Mucosa of gallbladder (tissue), 1 donor: ENCODE measurements at places on chromosomes 3 and 15. TPM values are rescaled to one million over a fixed set of nuclear protein-coding genes. Genes with fewer than 3 reads are reported as not detected.

PTPN23 gene
- total RNA-seq: 58.2 TPM

SLC51B gene
- total RNA-seq: 0.37 TPM

CLDN11 gene
- 36.7 TPM for total RNA-seq

COMMD2 gene
- total RNA-seq: 27.5 TPM

CEMIP gene
- 1.6 TPM for total RNA-seq

CNTN3 gene
- total RNA-seq: 10.8 TPM

CCR9 gene
- 0.23 TPM for total RNA-seq

LACTB gene
- total RNA-seq: 20.7 TPM

ZCWPW2 gene
- total RNA-seq: 1.4 TPM

CCDC51 gene
- total RNA-seq: 10.1 TPM

ACTC1 gene
- total RNA-seq: 40.5 TPM

HACD3 gene
- 80.5 TPM for total RNA-seq

GRCh38 chr3:75260-75659, 121.3 kb upstream of the CHL1 start:
- DNase-seq: no peak

DNA sequence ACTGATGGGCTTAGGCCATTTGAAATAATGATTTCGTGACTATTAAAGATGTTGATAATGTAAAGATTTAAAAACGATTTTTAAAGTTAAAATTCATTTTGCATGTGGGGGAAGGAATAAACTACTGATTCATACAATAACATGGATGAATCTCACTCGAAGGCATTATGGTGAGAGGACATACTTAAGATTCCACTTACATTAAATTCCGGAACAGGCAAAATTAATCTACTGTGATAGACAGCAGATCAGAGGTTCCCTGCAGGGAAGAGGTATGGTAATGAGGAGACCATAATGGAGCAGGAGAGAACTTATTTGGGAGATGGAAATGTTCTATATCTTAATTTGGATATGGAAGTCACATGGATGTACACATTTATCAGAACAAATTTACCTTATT, 28.4 kb upstream of the RAB6B start:
- DNase-seq: no peak

- no peak for DNase-seq
Measured at GRCh38 chr15:78394026-78394425, 44.0 kb upstream of the IREB2 start.

DNA sequence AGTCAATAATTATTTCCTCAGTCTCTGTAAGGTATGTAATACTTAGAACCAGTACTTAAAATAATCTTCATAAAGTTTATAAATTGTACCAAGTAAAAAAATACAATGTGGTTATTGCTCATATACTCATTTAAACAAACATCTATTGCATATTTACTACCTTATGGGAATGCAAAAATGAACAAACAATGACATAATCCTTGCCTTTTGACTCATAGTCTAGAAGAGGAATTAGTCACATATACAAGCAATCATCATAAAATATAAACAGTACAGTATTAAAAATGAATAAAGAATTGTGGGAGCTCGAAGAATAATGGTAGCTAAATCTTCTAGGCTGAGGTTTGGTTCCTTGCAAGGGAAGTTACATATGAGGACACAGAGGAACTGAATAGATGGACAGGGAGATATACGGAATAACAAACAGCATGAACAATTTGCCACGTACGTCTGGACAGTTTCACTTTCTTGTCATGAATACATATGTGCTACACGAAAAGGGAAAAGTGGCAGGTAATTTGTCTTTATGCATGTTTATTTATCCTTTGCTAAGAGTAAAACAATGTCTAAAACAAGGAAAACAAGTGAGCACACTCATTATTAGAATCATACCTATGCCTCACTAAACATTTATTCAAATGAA, 17.2 kb downstream of the IMPG2 start:
- DNase-seq: no peak

DNA sequence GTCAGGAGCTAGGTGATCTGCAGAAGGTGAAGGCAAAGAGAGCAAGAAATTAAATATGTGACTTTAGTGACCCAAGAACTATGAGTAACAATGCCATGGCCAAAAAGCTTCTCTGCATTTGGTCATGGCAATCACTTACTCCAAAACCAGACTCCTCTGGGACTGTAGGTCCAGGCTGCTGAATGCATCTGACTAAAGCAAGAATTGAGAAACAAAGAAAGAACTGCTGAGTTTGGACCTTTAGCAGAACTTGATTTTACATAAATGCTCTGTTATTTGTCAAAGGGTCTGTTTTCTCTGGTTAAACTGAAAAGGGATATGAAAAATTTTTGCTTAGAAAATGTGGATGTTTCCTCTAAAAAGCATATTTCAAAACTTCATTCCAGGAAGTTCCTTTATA, 1102.2 kb downstream of the IGSF11 start:
- DNase-seq: no peak

- DNase-seq: no peak
Measured at GRCh38 chr3:195693428-195694216, 27.2 kb upstream of the MUC20 start.

GRCh38 chr3:192373032-192373431, 354.3 kb downstream of the FGF12 start:
- DNase-seq: no peak

- no peak for DNase-seq
Measured at GRCh38 chr15:71666763-71667620, 143.4 kb upstream of the NR2E3 start.

GRCh38 chr3:120364821-120365220, 15.7 kb upstream of the LRRC58 start:
- no peak for DNase-seq

DNA sequence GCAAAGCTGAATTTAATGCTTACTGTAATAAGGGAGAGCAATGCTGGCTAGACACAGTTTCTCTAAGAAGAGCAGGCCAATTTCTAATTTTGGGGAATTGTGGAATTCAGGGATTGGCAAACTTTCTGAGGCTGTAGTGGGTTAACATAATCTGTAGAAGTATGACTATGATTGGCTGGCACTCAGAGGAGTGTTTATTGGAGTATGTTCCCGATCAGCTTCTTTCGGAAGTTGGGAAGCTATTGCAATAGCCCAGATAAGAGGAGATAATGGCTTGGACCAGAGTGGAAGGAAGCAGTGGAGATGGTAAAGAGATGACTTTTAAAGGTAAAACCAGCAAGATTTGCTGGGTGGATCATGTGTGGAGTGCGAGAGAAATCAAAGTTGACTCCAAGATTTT, 19.4 kb downstream of the TMOD3 start:
- no peak for DNase-seq

DNA sequence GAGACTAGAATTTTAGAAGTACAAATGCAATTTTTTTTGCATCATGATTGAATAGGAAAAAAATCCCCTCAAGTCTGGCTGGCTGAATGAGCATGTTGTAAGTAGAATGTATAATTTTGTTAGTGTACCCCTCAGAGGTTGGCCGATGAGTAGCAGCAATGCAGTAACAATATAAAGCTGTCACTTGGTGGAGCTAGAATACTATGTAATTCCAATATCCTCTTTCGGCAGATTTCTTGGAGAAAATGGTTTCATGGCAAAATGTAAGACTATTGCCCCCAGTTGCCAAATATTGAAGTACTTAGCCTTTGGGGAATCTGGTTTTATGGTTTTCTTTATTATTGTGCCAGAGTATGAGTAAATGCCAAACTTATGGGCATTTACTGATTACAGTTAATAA, 39.8 kb upstream of the SGO1 start:
- no peak for DNase-seq

DNA sequence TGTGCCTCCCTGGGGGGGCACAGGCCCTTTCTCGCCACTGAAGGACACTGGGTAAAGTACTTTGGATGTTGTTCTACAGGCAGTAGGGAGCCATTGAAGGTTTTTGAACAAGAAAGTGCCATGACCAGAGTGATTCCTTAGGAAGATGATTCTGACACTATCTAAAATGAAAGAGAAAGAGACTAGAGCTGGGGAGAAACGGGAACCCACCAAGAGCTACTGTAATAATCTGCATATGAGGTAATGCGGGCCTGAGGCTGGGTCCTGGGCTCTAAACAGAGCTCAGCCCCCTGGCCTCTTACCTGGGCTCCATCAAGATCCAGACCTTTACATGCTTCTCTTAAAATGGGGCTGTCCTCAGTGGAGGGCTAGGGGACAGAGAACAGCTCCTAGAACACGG, 24.9 kb downstream of the GRK7 start:
- no peak for DNase-seq

- DNase-seq: no peak
Measured at GRCh38 chr3:169871129-169871886, 1.6 kb upstream of the LRRC31 start.

- no peak for DNase-seq
Measured at GRCh38 chr3:56525291-56525690, 31.7 kb upstream of the CCDC66 start.

DNA sequence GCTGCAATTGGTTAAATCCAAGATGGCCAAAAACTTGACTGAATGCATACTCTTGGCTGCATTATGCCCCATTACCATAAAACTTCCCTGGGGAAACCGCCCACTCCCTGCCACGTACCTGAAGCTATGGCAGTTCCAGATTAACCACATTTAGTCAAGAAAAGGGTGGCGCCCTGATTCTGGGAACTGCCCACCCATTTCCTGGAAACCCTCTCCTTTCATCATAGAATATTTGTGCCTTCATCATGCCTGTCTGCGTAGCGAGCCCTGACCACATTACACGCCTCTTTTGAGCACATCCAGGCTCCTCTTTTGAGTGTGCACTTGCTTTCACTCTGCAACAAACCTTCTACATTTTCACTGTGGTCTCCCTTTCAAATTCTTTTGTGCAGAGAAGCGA, 5.2 kb downstream of the LINS1 start:
- DNase-seq: peak; percentile 12

DNA sequence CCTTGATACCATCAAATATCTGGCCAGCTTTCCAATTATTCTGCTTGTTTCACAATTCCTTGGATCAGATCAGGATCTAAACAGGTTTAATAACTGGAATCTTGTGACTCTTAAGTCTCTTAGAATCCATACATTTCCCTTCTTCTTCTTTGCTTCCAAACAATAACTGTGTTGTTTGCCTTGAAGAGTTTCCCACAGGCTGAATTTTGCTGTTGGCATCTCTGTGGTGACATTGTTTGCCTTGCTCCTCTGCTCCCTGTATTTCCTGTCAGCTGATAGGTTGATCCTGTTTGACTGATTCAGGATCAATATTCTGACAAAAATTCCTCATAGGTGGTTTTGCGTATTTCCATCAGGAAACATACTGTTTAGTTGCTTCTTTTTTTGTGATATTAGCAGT, 248.4 kb upstream of the LMCD1 start:
- no peak for DNase-seq

GRCh38 chr3:141812084-141812483, 48.9 kb downstream of the GRK7 start:
- no peak for DNase-seq

DNA sequence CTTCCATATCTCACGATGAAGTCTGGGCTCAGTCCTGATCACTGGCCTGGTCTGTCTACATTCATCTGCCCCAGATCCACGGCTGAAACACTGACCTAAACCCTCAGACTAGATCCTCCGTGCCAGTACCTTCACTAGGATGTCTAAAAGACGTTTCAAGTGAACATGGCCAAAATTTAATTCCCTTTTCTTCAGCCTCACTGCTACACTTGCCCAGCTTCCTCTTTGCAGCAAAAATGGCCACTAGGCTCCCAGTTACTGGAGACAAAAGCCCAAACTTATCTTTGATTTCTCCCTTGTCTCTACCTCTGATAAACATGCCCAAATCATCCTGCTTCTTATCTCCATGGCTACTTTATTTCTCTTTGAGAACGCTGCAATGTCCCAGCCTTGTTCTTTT, 1.7 kb downstream of the RASSF1 start:
- DNase-seq: no peak

DNA sequence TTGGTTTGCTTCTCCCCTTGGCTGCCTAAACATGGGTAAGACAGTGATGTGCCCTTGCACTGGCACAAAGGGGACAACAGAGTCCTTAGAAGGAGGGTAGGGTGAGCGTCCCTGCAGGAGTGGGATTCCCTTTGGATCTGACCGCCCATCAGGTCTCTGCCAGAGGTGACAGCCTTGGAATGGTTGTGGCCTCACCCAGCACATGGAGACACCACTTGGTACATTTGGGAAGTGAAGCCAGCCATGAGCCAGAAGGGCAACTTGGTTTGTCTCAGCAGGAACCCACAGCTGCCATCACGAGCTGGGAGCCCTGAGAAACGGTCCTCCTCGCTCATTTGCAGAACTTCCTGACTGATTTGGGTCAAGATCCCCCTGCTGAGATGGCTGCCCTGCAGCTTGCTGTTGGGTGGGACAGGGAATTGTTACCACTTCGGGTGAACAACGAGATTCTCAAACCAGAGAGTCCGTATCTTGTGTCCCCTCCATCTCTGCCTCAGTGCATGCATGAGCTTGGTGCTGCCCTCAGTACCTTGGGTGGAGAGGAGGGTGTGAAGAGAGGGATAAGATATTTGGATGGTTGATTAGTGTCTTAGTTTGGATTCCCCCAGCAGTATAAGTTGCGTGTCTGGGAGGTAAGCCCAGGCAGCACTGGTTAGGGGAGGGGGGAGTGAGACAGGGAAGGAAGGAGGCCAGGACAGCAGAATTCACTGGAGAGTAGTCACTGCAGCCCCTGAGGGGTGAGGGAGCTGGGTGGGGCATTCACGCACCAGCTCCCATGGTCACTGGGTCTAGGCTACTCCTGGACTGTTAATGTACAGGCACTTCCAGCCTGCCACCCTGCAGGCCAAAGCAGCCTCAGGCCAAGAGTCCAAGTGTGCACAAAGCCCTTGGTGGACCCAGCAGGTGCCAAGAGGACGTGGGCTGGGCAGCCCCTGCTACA, 168.8 kb upstream of the TOPAZ1 start:
- no peak for DNase-seq

DNA sequence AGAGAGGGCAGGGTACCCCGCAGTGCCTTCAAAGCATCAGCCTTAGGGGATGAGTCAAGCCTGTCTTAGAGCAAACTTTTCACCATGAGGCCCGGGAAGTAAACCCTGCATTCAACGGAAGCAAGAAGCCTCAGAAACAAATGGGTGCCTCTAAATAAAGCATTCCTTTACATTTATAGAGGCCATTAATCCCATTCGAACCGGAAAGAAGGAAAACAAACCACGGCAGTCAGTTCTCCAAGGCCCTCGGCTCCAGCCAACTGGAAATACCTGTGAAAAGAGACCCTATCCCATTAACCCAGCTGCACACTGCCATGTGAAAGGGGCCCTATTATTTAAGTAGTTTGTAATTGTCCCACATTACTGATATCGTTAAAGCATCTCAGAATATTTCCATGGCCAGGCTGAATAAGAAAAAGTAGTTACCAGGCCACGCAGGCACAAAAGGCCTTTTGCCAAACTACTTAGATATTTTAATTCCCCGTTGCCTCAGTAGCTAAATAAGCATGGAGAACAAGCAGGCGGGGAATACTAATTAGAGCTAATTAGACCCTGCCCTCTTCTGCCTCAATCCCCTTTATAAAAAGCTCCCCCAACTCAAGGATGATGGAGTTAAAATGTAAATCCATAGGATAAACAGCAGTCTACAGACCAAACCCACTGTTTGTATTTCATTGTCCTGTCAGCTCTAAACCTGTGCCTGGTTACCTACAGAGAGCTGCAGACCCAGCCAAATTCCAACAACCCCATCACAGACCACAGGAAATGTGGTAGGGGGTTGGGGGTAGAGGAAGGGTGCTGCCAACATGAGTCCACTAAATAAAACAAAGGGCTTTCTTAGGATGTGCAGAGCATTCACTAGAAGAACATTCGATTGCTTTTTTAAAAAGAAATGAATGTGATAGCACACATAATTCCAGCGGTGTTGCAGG, 4.1 kb downstream of the ITGB5 start:
- DNase-seq: no peak

GRCh38 chr15:31563421-31563820, 236.8 kb downstream of the KLF13 start:
- DNase-seq: no peak

- no peak for DNase-seq
Measured at GRCh38 chr15:73751899-73752805, 999 bp downstream of the INSYN1 start.
